ENCODE measurements at places on chromosomes 4 and X. TPM values are rescaled to one million over a fixed set of nuclear protein-coding genes. Genes with fewer than 3 reads are reported as not detected.

GRCh38 chrX:132876523-132877338, 81.7 kb downstream of the HS6ST2 start:
- no peak for DNase-seq

DNA sequence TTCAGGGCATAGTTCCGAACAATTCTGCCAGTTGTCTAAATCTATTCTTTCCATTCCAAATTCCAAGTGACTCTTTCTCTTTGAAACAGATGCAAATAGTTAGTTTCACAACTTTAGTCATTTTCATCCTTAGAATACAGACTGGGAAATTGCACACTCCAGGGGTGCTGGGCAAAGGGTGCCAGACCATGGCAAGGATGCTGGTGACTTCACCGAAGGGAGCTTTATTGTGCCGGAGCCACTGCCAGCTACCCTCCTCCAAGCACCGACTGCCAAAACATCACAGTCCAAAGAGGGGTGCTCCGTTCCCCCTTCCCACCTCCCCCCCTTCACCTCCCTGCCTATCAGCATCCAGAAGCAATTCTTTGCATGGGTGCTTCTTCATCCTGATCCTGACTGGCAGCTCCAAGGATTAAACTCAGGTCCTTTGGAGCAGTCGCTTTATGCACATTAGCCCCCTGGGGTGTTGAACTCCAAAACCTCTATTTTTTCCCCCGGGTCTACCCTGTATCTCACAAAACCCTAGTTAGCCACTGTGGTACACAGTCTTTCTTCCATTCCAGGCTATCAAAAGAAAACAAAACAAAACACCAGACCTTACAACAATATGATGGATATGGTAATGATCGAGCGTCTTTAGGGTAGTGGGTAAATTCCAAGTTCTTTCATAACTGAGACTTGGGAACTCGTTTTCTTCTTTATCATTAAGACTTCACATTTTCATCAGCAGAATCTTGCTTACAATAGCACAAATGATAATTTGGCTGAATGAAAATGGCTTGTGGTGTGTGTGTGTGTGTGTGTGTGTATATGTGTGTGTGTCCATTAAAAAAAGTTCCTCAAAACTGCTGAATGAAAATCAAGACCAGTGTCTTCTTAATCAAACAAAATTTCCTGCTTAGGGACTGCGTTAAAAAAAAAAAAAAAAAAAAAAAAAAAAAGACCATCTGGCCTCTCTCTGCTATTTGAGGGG, 28.7 kb downstream of the MID1 start:
- DNase-seq = no peak

GRCh38 chrX:56233682-56234081, 1.5 kb downstream of the KLF8 start:
- peak; percentile 86 for DNase-seq

- peak; percentile 69 for DNase-seq
These were observed 174.5 kb downstream of the NSUN7 start for GRCh38 chr4:40924096-40924792.

- DNase-seq = no peak
These were observed 95.4 kb downstream of the MBNL3 start for GRCh38 chrX:132393485-132393884.

DNA sequence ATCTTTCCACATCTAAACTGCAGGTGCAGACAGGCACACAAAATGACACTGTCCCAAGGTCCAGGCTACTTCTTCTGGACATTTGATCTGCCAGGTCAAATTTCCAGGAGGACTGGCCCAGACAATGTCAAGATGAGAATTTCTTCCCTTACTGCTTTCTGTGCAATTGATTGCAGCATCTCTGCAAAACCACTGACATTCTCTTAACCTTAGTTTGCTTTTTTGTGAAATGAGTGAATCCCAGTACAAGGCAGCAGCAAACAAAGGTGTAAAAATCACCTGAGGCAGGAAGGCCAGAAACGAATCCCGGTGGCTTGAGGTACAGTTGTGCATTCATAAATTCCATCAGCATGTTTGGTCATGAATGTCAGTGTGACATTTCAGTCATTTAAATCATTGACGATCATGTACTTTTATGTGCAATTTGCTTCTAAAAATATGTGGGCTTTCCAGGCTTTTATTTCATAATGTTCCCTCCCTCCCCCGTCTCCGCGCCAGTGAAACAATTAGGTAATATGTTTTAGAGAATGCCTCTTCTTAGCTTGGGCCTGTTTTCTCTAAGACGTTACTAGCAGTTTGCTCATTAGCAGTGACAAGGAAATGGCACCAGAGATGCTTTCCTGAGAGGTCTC, 39.1 kb downstream of the NHS start:
- DNase-seq = peak; percentile 59

DNA sequence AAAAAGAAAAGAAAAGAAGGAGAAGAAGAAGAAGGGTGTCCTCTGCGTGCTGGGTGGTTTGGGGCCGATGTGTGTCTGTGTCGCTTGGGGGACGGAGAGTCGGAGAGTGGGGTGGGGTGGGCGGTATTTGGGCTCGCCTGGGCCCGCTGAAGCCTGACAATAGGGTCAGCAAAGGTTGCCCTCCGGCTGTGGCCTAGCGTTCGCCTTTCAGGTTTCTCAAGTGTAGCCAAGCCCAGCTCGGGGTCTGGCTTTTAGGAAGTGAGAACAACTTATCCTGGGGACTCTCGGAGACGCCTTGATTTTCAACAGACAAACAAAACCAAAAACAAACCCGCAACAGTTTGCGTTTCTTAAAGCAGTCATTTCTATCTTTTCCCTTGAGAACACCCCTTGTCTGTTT, 4.1 kb upstream of the SOX3 start:
- DNase-seq = no peak

- DNase-seq = no peak
These were observed 160.0 kb upstream of the SPRY1 start for GRCh38 chr4:123236606-123237005.

- DNase-seq = no peak
These were observed 91.8 kb upstream of the ENPP6 start for GRCh38 chr4:184309241-184310170.

- DNase-seq = no peak
These were observed 379.6 kb downstream of the IL15 start for GRCh38 chr4:142016031-142016430.

GRCh38 chr4:183426507-183426906, 17.9 kb upstream of the CDKN2AIP start:
- DNase-seq = no peak

Gene JADE1
- total RNA-seq = 22.7 TPM

Gene FAM9C
- not detected for total RNA-seq

Gene CT45A10
- total RNA-seq = not detected

Gene FHIP1A
- total RNA-seq = 19.8 TPM

Gene POU3F4
- not detected for total RNA-seq

Gene SLC6A14
- total RNA-seq = 0.44 TPM

All from MCF 10A (cell line).